Stimulated activated CD8-positive, alpha-beta memory T cell treated with anti-CD3 and anti-CD28 coated beads, Interleukin-15, amount 100 ng/mL, for 1 hour (primary cell): ENCODE measurements at places on chromosomes 11 and 22.
A peak's percentile ranks its signal among the peaks of the same experiment; 100 is the strongest.

DNA sequence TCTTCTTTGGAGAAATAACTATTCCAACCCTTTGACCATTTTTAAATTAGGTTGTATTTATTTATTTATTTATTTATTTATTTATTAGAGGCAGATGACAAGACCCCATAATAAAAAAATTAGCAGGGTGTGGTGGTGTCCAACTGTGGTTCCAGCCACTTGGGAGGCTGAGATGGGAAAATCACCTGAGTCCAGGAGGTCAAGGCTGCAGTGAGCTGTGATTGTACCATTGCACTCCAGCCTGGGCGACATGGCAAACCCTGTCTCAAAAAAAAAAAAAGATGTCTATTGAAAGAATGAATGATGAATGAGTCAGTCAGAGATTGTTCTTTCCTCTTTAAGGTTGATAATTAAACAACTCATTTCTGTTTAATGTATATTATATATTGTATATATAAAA, 129.6 kb downstream of the WNT11 start:
- no peak for DNase-seq

DNA sequence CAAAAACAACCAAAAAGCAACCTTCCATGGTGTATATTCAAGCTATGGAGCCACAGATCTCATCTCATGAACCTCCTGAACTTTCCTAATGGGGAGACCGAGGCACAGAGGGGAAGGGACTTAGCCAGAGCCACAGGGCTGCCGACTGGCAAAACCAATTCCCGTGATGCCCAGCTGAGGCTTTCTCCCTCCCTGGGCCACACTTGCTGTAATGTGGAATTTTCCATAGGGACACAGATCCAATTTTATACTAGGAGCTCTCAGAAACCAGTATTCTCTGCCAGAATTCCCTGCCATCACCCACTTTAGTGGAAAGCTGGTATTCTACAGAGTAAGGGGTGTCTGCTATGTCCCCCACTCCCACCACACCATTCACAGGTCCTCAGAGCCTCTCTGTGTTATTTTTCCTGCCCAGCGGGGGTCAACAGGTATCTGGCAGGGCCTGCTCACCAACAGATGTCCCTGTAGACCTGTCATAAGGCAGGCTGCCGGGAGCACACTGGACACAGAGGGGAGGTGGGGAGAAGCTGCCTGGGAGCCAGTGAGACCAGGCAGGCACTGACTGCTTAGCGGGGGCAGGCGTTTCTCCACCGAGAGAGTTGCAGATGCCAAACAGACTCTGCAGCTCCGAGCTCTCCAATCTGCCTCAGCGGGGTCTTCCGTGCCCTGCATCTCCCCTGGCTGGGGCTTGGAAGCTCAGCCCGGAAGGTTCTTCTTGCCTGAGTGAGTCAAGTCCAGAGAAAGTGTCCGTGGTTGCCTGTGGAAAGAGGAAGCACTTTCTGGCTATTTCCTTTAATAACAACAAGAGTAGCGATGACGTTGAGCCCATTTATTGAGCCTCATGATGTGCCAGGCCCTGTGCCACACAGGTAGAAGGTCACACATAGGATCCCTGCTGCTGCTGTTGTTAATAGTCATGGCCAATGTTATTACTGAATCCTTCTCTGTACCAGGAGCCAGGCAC, 26.3 kb downstream of the RPS6KA4 start:
- no peak for DNase-seq

DNA sequence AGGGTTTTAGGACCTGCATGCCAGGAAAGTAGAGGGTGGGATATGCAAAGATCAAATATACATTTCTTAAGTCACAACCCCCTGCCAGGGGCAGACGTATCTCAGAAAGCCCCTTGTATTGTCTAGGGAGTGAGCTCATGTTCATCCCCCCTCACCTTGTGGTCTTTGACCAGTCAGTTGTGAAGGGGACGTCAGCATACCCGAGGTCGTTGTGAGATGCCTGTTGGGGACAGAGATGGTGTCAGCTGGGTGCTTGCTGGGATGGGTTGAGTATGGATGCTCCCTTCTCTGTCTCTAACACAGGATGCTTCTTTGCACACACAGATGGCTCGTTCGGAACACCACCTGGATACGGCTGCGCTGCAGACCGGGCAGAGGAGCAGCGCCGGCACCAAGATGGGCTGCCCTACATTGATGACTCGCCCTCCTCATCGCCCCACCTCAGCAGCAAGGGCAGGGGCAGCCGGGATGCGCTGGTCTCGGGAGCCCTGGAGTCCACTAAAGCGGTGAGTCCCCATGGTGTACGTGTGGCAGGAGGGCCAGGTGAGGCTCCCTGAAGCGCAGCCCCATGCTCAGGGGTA, 73.3 kb downstream of the BCR start:
- no peak for DNase-seq

GRCh38 chr11:36948460-36949127, 350.6 kb upstream of the RAG2 start:
- DNase-seq = no peak

GRCh38 chr11:60971520-60971919, at the start of gene CD6:
Gene CD6, plus strand, starts transcription at chr11:60971680. Its CDS starts 186 bp downstream, at chr11:60971866.
- DNase-seq = peak; percentile 36

DNA sequence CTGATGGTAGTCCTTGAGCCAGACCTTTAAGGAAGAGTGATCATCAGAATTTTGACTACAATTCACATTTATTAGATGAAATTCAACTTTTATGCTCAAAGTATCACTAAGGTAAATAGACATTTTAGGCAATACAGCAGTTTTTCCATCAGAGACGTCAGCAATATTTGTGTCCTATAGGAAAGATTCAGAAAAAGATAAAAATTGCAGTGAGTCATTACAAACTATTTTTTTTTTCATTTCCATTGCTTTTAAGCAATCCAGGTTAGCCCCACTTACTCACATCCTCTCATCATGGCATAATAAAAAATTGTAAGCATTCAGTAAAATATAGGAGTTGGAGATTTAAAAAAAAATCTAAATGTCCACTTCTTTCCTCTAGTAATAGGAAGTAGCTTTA, 46.9 kb downstream of the MSANTD4 start:
- no peak for DNase-seq

- no peak for DNase-seq
These were observed 9.3 kb upstream of the POU2AF1 start for GRCh38 chr11:111388420-111388819.

DNA sequence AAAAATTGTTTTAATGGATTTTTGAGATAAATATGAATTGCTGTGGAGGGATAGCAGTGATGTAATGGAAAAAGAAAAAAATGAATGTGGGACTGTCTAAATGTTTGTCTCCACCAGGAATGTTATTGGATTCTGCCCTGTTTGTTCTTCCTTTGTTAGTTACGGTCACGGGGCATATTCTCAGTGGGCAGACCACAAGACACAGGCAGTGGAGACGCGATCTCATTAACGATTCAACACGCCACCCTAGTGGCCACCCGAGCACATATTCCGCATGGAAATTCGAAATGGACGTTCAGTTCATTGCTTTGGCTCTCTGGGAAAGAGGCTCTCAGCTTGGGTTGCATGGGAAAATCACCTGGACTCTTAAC, 151.8 kb upstream of the TTC12 start:
- DNase-seq = no peak

DNA sequence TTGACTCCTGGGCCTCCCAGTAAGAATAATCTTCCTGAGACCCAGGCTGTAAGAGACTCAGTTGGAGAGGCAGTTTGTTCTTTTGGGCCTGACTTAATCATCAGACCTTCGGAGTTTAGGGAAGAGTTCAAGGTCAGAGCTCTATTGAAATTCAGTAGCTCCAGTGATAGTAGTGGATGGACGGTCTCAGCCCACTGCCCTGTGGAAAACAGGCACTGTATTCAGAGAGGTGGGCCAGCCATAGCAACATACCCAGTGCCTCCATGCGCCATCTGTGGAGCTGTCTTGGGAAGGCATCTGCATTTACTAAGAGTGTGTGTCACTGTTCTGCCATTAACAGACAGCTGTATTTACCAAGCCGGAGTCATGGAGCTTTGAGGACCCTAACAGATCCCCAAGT, 2.9 kb downstream of the SMARCB1 start:
- DNase-seq = no peak

- DNase-seq = no peak
These were observed 44.7 kb downstream of the ABTB2 start for GRCh38 chr11:34313099-34313517.

- DNase-seq = no peak
These were observed 186.6 kb downstream of the MAML2 start for GRCh38 chr11:96156379-96156722.

GRCh38 chr11:62604460-62605120, 2.9 kb upstream of the MTA2 start:
- no peak for DNase-seq

DNA sequence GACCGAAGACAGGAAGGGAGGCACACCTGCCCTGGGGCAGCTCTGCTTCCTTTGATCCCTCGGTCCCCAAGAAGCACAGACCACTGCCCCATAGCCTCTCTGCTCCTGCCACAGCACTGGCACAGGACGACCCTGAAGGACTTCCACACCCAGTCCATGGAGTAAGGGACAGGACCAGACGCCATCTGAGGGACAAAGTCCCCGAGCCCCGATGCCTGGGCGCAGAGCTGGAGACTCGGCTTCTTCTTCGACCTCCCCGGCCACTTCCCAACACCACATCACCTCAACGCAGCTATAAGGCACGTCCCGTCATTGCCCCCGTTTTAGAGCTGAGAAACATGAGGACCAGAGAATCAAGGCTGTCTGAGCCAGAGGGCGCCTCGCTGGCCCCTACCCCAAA, 310.5 kb downstream of the BRD1 start:
- no peak for DNase-seq

GRCh38 chr22:40966726-40967085, 15.5 kb downstream of the RBX1 start:
- DNase-seq = no peak

DNA sequence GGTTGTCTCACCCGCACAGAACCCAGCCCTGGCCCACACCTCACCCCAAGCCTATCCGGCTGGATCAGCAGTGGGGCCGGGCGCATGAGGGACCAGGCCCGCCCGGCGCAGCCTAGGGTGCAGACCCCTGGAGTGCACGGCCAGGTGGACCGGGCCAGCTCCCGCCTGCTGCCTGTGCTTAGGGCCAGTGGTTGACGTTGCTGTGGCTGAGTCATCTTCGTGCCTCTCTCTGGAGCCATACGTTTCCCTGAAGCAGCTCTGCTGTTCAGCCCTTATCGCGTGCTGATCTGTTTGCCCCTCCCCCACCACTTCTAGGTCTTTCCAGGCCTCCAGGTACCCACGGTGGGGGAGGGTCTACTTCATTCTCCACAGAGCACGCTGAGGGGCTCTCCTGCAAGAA, 39.5 kb downstream of the CDKN1C start:
- DNase-seq = no peak

DNA sequence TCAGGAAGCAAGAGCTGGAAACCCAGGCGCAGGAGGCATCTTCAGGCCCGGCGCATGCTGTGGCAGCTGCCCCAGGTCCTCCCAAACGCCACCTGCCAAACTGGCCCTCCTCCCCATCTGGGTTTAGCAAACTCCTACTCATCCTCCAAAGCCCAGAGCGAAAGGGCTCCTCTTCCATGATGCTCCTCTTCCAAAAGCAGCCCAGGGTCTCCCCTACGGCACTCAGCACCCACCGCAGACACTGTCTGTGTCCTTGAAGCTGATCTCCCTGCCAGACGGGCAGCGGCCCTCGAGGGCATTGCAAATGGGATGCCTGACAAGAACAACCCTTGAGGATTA, 25.9 kb downstream of the CDKN1C start:
- no peak for DNase-seq

DNA sequence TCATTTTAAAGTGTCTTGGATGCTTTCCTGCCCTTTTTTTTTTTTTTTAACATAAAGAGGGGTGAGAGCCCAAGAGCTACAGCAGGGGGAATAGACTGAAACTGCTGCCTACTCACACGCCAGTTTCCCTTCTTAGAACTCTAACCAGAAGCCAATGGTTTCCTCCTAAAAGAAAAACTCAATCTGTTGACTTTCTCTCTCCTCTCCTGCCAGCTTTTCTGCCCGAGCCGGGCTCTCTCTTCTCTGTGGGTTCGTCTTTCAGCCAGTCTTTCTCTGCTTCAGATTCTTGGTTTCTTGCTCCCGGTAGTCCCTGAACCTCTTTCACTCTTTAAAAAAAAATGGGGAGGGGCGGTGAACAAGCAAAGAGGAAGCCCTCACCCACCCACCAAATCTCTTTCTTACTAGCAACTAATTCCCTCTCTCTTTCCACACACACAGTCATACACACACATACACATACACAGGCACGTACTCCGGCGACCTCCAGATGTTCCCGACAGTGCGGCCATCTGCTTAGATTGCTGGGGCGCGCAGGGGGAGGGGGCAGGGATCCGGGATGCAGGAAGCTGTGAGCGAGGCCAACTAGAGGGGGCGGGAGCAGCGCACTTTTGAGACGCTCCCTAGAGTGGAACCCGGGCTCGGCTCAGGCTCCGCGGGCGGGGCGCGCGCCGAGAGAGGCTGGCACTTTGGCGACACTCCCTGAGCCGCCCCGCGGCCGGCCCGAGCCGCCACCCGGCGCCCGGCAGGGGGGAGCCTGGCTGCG, 444 bp upstream of the TSKU start:
- DNase-seq = no peak

- no peak for DNase-seq
These were observed 63.2 kb downstream of the SCUBE1 start for GRCh38 chr22:43279867-43280522.

DNA sequence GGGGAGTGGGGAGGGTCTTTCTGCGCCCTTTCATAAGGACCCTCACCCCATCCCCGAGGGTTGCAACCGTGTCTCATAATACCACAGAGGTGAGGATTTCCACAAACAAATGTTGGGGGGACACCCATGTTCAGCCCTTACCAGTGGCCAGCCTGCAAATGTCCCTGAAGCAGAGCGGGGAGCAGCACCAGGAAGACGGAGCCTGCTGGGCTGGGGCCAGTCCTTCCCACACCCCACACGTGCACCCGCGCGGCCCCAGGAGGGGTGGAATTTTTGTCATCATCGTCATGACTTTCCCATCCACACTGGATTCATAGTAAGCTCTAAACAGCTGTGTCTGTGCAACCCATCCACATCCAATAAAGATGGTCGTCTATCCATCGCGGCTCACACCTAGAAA, 409.8 kb downstream of the BRD1 start:
- DNase-seq = no peak

DNA sequence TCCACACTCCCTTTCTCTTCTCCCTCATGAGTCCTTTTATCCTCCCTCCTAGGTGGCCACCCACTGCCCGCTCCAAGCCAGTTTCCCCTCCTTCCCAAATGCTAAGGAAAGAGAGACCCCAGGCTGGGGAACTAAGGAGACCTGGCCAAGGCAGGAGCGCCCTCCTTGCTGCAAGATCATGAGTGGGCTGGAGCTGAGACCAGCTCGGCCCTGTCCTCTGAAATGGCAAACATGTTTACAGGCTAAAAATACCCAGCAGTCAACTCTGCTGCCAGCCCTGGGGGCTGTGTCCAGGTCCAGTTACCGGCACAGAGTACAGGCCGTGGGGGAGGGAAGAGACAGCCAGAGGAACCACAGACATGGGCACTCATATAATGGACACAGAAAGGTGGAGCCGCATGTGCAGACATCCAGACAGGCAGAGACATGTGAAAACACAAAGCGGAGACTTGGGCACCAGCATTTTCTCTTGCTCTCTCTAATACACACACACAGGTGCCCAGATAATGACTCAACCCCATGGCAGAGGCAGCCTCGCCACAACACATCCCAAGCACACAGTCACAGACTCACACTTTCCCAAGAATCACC, 1.2 kb upstream of the AHNAK start:
- no peak for DNase-seq
